Choroid plexus epithelial cell (primary cell): ENCODE measurements at places on chromosomes 12 and 14.
A peak's percentile ranks its signal among the peaks of the same experiment; 100 is the strongest.

- DNase-seq, result peak; percentile 67
Observed at GRCh38 chr12:82627799-82628198, 58.9 kb upstream of the TMTC2 start.

GRCh38 chr12:56104815-56105608 lies 653 bp downstream of the PA2G4 start:
- DNase-seq, result peak; percentile 42

DNA sequence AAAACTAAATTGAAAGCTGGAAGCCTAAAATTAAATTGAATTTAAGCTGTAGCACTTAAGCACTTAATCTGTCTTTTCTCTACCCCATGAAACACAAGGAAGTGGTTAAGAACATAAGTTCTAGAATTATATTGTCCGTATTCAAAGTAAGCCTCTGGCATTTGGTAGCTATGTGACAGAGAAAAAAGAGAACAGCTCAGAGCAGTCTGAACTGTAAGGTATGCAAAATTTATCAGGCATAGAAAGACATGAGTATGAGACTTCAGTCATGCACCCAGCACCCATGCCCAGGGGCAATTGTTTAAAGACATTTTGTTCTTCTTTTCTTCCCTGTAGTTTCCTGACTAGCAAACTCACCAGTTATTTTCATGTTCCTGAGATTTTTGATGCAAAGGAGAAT lies 116.7 kb downstream of the KCNMB4 start:
- DNase-seq, result no peak

- DNase-seq, result no peak
Observed at GRCh38 chr12:6215120-6215807, 15.1 kb downstream of the CD9 start.

GRCh38 chr12:65999564-66000280 lies 130.8 kb downstream of the LLPH start:
- DNase-seq, result peak; percentile 73

DNA sequence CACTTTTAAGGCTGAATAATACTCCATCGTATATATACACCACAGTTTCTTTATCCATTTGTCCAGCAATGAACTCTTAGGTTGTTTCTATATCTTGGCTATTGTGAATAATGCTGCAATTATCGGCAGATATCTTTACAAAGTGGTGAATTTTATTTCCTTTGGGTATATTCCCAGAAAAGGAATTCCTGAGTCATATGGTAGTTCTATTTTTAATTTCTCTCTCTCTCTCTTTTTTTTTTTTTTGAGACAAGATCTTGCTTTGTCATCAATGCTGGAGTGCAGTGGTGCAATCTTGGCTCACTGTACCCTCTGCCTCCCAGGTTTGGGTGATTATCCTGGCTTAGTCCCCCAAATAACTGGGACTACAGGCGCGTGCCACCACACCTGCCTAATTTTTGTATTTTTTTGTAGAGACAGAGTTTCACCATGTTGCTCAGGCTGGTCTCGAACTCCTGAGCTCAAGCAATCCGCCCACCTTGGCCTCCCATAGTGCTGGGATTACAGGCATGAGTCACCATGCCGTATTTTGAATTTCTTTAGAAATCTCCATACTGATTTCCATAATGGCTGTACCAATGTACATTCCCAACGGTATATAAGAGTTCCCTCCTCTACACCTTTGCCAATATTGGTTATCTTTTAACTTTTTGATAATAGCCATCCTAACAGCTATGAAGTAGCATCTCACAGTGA lies 98.4 kb downstream of the EFCAB11 start:
- peak; percentile 80 for DNase-seq

GRCh38 chr12:31585271-31585670 lies 5.7 kb downstream of the DENND5B start:
- peak; percentile 88 for DNase-seq

DNA sequence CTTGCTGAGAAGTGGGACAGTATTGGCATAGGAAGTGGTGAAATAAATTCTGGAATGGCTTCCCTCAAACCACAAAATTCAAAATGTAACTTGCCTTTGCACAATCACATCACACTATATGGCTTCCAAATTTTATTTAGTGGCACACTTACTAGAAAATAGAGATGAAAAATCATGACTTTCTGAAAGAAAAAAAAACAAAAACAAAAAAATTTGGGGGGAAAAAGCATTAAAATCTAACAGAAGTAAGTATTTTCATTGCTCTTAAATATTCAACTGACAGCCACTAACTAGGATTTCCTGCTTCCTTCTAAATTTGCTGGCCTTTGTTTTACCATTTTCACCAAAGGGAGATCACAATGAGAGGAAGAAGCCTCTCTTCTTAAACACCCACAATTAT lies 23.0 kb downstream of the ATF7 start:
- DNase-seq, result no peak

GRCh38 chr14:22538671-22539228 lies 50.3 kb downstream of the DAD1 start:
- peak; percentile 18 for DNase-seq

- DNase-seq, result no peak
Observed at GRCh38 chr12:104799458-104799857, 158.6 kb downstream of the SLC41A2 start.

GRCh38 chr12:109763201-109763841 lies 49.7 kb downstream of the FAM222A start:
- DNase-seq, result peak; percentile 37

DNA sequence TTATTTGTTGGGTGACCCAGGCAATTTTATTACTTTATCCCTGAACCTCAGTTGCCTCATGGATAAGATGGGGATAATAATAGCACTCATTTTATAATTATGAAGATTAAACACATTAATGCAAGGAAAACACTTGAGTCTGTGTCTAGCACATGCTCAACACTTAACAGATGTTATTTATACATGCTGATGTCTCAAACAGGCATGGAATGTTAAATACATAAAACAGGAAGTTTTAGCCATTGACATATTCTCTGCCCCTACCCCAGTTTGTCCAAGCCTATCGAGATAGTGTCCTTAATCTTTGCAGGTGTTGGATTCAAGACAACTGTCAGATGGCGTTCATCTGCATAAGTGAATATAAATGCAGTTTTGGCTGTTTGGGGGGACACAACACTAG lies 109.8 kb downstream of the SCAF11 start:
- DNase-seq, result no peak

DNA sequence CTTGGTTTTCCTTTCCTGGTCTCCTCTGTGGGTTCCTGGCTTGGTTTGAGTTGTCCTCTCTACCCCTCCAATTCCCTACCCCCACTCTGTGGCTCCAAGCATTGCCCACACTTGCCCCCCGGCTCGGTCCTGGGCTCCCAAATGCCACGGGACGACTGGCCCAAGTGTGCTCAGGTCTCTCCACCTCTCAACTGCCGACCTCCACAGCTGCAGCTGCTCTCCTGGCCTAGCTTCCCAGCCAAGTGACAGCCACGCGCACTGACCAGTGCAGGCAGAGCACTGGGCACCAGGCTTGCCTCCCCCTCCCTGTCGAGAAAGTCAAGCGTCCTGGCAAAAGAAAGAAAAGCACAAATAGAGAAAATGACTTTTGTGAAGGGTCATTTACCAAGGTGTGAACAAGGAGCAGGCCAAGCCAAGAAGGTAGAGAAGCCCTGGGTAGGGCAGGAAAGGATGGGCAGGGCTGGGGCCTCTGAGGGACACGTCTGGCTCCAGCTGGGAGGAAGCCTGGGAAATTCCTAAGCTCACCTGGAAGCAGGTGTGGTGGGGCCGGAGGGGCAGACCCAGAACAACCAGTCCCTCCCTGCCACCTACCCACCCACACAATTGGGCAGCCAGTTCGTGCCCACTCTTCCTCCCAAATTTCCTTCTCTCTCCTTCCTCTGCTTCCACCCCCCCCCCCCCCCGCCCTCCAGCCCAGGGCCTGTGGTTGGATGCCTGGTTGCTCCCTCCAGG lies 1.8 kb upstream of the CEP170B start:
- DNase-seq, result no peak

DNA sequence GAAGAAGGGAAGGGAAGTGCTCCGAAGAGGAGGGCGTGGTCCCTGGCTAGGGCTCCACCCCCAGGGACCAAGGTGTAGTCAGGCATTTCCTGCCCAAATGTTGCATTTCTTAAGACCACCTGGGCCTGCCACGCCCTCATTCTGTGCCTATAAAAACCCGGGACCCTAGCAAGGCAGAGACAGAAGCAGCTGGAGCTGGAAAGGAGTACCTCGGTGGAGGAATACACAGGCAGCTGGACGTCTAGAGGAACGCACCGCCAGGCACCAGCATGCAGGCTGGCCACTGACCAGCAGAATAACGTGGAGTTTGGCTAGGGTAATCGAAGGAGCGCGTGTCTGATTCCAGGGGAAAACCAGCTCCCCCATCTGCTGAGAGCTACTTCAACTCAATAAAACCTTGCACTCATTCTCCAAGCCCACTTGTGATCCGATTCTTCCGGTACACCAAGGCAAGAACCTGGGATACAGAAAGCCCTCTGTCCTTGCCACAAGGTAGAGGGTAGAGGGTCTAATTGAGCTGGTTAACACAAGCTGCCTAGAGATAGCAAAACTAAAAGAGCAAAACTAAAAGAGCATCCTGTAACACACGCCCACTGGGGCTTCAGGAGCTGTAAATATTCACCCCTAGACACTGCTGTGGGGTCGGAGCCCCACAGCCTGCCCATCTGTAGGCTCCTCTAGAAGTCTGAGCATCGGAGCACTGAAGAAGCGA lies 21.0 kb downstream of the CFL2 start:
- peak; percentile 19 for DNase-seq

GRCh38 chr14:51314321-51315015 lies 74.4 kb downstream of the TMX1 start:
- no peak for DNase-seq

GRCh38 chr14:68492381-68493151 lies 300.3 kb downstream of the ZFP36L1 start:
- DNase-seq, result no peak
